Stimulated activated CD4-positive, alpha-beta T cell treated with anti-CD3 and anti-CD28 coated beads, Interleukin-1b, Interleukin-23, amount 100 ng/mL, for 1 hour (primary cell): ENCODE measurements at places on chromosomes 7 and 10.

GRCh38 chr7:130435311-130435854 is 5.4 kb downstream of the CEP41 start:
- no peak for DNase-seq

DNA sequence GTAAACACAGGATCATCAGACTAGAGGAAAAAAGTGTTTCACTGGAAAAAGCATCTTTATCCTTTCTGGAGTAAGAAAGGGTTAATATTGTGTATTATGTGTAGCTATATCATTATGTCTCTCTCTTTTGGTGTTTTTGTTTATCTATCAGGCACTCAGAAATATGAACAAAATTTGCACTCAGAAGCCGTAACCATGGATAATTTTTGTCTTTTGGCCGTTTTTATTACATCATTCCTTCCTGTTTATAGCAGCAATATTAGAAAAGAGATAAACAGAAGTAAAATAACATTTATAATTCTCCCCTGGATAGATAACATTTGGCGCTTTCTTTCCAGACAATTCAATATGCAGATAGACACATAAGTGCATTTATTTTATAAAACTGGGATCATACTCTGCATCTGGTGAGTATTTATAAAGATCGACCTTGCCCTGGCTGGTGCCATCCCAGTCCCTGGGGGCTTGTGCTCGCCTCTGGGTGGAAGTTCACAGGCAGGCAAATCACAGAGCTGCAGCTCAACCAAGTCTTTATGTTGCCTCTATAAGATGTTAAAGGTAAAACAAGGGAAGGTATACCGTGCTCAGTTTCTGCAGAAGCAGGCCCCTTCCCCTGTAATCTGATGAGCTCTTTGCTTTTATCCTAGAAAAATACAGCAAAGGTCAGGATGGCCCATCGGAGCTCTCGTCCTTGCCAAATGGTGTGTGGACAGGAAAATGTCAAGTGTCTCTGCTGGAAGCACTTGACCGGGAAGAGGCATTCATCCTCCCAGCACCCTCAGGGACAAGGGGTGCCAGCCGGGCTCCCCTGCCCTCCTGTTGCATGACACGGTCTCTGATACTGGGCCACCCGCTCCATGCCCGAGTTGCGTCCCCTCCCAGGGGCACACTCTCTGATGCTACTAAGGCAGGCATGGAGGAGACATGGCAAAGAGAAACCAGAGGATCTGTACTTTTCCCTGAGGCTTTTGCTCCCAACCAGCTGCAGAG is 43.9 kb downstream of the PYROXD2 start:
- DNase-seq = no peak

DNA sequence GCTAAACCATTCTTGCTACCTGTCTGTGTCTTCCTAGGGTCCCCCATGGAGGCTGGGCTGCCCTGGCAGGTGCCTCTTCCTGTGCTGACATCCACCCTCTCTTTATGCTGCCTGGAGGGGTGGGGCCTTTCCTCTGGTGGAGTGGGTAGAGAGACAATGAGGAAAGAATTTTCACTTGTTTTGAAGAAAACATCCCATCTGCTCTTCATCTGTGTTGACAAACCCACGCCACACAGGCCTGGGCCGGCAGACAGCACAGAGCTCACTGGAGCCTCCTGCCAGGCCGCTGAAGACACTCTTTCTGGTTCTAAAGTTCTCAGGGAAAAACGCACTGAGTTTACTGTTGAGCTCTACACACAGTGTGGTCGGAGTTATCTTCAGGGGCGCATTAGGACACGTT is 328.2 kb downstream of the GLRX3 start:
- no peak for DNase-seq

- DNase-seq = no peak
Observed at GRCh38 chr10:123480845-123481244, 185.3 kb upstream of the GPR26 start.

GRCh38 chr7:96182424-96183158 is 139.3 kb downstream of the SLC25A13 start:
- no peak for DNase-seq

DNA sequence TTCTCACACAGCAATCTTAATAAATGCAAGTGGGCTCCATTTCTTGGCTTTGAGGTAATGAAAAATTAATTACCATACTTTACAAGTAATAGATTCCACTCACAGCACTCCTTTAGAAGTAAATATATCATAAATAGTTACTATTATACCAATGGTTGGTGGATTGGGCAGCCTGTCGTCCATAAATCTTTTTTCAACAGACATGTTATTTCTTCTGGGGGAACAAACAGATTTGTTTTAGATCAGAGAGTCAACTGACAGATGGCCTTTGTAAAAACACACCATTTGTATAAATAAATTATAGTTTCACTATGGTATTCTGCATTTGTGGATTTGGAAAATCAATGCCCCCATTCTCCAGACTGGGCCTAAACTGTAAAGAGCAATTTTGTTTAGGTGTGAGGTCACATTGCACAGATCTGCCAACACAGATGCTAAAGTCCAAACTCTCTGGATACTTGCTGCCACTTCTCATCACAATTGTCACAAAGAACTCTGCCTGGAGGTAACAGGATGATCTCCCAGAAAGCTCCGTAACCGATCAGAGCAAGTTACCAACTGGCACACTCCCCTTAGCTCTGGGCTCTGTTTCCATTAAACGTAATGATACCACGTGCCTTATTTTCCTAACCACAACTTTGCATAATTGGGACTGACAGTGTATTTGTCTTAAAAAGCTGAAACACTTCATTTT is 4.5 kb upstream of the MACROH2A2 start:
- no peak for DNase-seq

GRCh38 chr7:88276605-88277153 is 30.0 kb downstream of the STEAP4 start:
- no peak for DNase-seq

- no peak for DNase-seq
Observed at GRCh38 chr7:14018751-14019150, 29.3 kb upstream of the ETV1 start.

- DNase-seq = no peak
Observed at GRCh38 chr7:131145026-131145425, 182.7 kb upstream of the MKLN1 start.

- no peak for DNase-seq
Observed at GRCh38 chr7:123533929-123534382, 439 bp downstream of the IQUB start.

DNA sequence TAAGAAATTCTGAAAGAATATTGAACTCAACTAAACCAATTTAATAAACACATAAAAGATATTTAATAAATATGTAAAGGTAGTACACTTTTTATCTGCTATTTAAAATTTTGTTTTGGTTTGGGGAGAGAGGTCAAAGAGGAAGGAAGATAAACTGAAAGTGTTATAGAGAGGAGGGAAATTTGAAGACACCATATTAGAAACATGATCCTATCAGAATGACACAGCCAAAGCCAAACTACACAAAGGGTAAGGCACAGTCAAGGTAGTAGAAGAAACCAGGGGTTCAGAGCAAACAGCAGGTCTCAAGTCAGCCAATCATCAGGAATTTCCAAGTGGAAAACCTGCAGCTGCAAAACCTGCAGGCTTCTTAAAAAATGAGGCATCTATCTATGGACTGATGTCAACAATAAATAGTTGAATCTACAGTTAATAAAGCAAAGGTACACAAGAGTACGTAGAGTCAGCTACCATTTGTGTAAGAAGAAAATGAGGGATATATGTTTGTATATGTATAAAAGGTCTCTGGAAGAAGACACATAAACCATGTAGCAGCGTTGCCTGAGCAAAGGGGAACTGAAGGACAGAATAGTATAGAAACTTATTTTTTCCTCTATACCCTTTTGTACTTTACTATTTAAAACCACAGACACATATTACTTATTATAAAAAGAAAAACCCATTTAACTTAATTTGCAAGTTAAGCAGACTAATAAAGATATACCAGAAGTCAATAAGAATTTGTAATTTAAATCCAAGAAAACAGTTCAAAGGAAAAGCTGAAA is 10.0 kb downstream of the ZNF800 start:
- DNase-seq = no peak

- no peak for DNase-seq
Observed at GRCh38 chr10:17122726-17123661, 6.6 kb downstream of the CUBN start.

DNA sequence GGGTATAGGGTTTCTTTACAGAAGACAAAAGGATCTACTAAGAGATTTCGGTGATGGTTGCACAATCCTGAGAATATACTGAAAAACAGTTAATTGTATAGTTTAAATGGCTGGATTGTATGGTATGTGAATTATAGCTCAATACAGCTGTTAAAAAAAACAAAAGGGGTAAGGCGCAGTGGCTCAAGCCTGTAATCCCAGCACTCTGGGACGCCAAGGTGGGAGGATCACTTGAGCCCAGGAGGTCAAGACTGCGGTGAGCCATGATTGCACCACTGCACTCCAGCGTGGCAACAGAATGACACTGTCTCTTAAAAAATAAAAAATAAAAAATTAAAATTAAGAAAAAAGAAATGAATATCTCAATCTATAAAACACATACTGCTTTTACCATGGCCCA is 18.5 kb downstream of the ESYT2 start:
- no peak for DNase-seq

DNA sequence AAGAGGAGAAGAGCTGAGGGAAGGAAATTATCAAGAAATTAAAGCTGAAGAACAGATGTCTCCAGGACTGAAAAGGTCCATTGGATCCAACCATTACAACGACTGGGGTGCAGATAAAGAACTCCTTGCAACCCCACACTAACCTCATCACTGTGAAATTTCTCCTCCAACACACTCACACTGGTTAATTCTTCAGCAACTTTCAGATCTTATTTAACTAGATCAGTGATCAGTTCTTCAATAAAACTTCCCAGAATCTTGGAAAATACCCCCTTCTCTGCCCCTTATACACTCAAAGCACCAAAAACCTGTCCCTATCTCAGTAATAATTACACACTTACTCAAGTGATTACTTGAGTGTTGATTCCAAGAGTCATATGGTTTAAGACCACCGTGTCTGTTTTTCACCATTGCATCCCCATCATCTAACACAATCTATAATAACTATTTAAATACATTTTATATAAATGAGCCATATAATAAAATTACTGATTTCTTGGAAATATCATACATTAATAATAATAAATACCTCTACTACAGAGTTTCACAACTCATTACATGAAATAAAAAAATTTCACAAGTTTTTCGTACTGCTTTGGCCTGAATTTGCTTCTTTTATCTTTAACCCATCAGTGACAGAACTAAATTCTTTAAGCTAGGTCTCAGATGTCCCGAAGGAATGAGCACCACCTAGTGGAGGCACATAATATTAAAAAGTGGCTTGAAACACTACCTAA is 123.7 kb downstream of the MPP7 start:
- DNase-seq = peak; percentile 5

- no peak for DNase-seq
Observed at GRCh38 chr10:110637558-110638053, 6.5 kb upstream of the RBM20 start.

DNA sequence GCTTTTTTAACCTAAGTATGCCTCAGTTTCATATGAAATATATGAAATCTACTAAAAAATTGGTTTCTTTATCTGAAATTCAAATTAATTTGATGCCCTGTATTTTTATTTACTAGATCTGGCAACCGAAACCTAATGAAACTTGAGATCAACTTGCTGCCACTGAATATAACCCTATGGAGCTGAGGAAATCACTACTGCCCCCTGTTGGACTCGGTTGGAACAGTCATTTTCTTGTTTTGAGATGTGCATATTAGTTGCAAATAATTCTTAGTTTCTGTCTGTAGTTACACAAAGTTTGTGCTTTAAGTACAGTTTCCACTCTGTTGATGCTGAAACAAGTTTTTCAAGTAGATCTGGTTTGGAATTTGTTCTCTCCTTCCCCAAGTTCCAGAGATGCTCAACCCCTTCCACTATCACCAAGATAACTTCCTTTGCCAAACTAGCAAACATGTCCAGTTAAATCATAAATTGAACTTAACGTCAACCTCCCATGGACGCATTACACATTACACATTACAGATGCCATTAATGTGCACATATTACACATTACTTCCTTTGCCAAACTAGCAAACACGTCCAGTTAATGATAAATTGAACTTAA is 22.2 kb upstream of the EXOC4 start:
- DNase-seq = no peak

DNA sequence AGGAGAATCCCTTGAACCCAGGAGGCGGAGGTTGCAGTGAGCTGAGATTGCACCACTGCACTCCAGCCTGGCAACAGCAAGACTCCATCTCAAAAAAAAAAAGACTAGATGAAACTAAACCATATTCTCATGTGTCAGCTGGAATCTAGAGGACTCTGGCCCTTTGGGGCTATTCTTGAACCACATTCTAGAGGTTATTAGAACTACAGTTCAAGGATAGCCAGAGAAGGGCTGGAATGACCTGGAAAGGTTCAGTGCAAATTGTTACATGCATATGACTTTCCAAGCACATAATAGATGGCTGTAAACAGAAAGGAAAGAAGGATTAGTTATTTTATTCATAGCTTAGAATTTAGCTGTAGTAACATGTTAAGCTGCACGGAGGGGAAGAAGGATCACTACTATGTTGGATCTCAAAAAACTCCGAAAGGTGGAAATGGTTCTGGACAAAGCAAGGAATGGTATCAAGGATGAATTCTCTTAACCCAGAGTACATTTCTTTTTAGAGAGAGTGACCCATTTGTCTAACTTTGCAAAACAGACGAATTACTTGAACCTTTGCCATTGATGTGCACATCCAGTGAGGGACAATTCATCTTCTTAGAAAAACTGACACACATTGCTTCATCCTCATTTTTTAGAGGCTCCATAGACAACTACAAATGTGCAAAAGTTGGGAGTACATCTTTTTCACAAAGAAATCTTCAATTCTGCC is 124.0 kb upstream of the SAMD8 start:
- DNase-seq = no peak

- DNase-seq = no peak
Observed at GRCh38 chr7:55381189-55381588, 16.1 kb downstream of the LANCL2 start.

DNA sequence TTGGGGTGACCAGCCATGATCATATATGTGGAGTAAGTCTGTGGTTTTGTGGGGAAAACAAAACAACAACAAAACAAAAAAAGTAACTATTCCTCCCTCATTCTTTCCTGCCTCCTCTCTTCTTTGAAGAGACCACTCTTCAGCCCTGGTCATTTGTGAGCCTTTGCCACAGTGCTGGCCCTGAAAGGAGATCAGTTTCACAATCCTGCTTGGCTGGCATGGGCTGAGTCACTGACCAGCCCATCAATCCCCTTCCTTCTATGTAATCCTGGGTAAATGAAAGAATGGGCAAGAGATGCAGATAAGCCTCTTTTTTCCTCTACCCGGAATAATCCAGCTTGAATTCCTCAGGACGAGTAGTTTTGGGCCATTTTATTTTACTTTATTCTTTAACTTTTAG is 13.6 kb downstream of the CSTF2T start:
- no peak for DNase-seq

GRCh38 chr7:151272405-151272804 is 23.9 kb upstream of the SMARCD3 start:
- DNase-seq = no peak

DNA sequence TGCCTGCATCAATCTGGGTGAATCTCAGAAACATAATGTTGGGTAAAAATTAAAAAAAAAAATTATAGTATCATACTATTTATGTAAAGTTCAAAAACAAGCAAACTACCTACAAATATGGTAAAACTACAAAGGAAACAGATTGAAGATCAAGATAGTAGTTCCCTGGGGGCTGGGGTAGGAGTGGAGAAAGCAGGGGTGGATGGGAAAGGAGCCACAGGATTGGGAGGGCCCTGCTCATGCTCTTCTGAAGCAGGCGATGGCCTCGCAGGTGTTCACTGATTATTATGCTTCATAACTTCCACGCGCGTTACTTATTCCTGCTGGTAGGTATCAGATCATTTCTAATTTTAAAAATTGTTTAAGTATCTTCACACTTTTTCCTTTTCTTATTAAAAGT is 96.0 kb upstream of the GATA3 start:
- no peak for DNase-seq

- DNase-seq = no peak
Observed at GRCh38 chr10:117218654-117219053, 21.4 kb downstream of the KCNK18 start.
